Type B pancreatic cell (in vitro differentiated cells): ENCODE measurements at places on chromosomes 11 and 22.

DNA sequence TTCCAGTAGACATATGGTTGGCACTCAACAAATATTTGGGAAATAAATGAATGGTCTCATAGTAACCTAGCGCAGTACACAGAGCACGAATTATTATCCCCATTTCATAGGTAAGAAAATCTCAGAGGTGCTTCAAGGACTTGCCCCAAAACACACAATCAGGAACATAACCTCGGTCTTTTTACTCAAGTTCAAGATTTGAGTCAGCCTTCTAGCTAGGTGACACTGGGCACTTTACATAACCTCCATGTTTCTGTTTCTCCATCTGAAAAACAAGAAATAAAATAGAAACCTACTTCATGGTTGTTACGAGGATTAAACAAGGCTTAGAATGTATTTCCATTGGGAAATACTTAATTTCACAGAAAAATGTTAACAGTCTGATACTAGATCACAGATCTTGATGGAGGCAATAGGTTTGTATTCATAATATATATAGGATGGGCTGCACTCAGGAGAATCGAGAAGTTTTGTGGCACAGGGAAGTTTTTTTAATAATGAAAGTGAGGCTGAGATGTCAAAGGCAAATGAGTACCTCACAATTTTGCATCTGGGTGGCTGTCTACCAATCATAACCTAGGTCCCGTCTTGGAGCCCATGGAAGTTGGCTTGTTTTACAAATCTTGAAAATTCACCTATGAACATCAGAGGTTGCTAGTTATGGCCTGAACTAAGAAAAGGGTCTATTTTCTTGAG, 147.4 kb upstream of the ZC3H12C start:
- no peak for DNase-seq

GRCh38 chr11:48182860-48183526, 33.6 kb upstream of the OR4B1 start:
- no peak for DNase-seq

GRCh38 chr11:122743949-122744348, 88.4 kb downstream of the UBASH3B start:
- DNase-seq, result no peak

GRCh38 chr11:128830290-128831173, 36.6 kb downstream of the KCNJ1 start:
- DNase-seq, result no peak

DNA sequence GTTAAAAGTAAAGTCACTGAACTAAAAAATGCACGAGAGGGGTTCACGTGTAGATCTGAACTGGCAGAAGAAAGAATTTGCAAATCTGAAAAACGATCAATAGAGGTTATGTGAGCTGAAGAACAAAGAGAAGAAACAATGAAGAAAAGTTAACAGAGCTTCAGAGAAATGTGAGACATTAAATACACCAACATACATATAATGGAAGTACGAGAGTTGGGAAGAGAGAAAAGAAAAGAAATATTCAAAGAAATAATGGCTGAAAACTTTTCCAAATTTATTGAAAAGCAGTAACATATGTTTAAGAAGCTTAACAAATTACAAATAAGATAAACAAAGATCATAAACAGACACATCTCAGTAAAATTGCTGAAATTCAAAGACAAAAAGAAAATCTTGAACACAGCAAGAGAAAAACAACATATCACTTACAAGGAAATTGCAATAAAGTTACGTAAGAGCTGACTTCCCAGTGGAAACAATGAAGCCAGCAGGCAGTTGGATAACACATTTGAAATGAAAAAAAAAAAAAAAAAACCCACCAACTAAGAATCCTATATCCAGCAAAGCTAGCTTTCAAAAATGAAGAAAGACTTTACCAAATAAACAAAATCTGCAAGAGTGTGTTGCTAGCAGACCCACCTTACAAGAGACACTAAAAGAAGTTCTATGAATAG, 56.8 kb downstream of the EMSY start:
- no peak for DNase-seq
